A549 (cell line): ENCODE measurements at places on chromosomes 1 and 21.

DNA sequence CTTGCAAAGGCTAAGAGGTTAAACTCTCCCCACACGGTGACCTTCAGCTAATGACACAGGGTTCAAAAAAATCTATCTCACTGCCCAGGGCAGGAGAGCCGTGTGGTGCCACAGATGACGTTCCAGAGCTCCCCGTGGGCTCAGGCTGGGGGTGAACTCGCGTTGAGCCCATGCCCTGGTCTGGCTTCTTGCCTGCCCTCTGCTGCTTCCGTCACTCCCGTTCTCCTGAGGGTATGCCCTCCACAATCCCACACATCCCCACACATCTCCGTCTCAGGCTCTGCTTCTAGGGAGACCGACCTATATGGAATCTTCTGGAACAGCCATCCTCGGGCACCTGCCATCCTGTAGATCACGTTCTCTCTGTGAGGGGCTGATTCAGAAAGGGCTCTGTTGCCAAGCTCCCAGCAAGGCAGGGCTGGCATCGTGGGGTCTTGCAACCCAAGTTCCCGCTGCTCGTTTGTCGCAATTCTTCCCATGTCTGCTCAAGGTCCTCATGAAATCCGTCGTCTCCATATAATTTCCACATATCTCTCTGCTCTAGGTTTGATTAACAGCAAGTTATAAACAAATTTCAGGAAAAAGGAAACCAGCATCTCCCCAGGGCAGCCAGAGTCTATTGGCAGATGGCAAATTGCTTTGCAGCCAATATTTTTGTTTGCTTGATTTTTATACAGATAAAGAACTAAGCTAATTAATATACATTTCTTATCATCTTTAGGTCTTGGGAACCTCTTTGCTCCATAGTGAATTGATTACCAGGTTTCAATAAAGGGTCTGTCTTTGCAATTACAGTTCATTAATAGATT lies 278.2 kb downstream of the PTPRU start:
- no peak for DNase-seq

DNA sequence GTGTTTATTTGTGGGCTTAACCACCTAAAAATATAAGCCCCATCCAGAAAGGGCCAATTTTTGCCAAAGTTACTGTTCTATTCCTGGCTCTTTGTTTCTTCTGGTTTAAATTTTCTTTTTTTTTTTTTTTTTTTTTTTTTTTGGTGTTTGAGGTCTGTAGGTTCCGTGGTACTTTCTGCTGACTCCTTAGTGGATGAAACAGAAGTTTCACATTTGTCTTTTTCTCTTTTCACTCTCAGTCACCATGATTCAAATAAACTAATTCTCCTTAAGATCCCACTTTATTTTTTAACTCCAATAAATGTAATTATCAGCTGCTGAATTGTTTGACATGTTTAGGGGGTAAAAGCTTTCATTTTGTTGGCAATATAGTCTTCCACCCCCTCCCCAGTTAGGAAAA lies 322.3 kb downstream of the CHRM3 start:
- DNase-seq = no peak

- DNase-seq = no peak
Observed at GRCh38 chr1:198449261-198449660, 91.2 kb downstream of the ATP6V1G3 start.

GRCh38 chr1:162191396-162192305 lies 122.2 kb downstream of the NOS1AP start:
- no peak for DNase-seq

- no peak for DNase-seq
Observed at GRCh38 chr1:175155936-175156335, 36.6 kb downstream of the KIAA0040 start.
